ENCODE measurements at places on chromosomes 2 and 18.

- no peak for DNase-seq
These were observed 280.7 kb upstream of the ZC3H15 start for GRCh38 chr2:186205254-186205911.

DNA sequence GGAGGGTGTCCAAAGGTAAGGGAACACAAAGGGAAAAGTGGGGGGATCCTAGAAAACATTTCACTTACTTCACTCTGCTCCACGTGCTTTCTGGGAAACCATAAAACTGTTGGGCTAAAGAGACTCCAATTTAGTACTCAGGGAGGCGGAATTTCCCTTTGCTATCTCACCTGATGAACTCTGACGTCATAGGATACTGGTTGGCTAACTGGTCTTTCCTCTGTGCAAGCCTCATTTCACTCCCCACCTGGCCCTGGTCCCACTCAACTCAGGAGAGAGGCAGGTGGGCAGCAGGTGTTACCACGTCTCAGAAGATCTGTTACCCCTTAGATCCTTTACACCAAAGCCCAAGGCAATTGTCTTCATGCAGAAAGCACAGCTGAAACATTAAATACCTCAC, 51.8 kb upstream of the PMAIP1 start:
- DNase-seq = no peak

DNA sequence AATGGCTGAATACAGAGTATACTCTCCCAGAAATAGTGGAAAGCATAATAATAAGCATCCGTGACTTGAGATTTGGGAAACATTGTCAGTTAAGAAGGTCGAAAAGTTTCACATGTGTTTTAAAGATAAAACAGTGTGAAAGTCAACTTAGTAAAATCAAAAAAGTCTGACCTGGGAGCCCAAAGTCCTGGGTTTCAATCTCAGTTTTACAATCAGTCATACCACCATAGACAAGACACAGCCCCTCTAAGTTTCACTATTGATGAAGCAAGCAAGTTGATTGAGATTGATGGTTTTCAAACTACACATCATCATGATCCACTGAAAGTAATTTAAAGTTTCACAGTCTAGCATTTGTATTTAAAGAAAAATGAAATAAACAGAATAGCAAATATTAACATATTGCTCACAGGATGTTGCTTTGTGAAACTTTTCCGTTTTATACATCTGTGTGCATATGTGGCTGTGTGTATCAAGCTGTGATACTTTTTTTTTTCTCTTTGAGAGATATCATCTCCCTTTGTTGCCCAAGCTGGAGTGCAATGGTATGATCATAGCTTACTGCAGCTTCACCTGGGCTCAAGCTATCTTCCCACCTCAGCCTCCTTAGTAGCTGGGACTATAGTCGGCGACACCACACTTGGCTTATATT, 71.1 kb downstream of the PIK3C3 start:
- no peak for DNase-seq

GRCh38 chr2:124213977-124214587, 189.0 kb downstream of the CNTNAP5 start:
- DNase-seq = no peak

DNA sequence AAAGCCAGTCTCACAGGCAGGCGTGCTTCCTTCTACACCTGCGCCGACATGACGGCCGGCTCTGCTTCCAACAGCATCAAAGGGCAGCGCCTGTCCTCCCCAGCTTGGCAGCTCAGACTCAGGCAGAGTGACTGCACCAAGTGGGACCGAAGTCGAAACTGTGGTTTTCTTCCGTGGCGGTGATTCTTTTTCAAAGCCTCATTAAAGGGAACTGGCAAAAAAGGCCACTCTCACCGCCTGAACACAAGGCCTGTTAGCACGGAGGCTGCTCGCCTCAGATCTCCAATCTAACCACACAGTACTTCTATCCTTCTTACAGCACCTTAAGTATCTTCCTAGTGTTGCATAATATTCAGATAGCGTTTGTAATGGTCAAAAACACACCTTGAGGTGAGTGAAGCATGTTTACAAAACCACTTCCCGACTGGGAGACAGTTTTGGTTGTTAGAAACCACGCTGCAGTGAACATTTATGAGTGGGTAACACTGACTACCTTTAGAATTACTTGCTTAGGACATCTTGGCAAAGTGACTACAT, 236.4 kb downstream of the HDAC4 start:
- peak; percentile 93 for DNase-seq

GRCh38 chr2:36513661-36514060, 84.3 kb downstream of the FEZ2 start:
- no peak for DNase-seq

DNA sequence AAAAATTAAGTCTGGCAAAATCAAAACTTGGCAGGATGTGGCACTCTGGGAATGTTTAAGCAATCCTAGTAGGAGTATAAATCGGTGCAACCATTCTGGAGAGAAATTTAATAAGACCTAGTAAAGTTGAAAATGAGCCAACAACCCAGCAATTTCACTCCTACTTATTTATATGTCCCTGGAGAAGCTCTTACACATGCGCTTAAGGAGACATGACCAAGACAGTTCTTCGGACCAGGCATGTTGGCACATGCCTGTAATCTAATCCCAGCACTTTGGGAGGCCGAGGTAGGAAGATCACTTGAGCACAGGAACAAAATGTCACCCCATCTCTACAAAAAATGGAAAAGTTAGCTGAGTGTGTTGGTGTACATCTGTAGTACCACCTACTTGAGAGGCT, 374.6 kb upstream of the LYPD1 start:
- no peak for DNase-seq

DNA sequence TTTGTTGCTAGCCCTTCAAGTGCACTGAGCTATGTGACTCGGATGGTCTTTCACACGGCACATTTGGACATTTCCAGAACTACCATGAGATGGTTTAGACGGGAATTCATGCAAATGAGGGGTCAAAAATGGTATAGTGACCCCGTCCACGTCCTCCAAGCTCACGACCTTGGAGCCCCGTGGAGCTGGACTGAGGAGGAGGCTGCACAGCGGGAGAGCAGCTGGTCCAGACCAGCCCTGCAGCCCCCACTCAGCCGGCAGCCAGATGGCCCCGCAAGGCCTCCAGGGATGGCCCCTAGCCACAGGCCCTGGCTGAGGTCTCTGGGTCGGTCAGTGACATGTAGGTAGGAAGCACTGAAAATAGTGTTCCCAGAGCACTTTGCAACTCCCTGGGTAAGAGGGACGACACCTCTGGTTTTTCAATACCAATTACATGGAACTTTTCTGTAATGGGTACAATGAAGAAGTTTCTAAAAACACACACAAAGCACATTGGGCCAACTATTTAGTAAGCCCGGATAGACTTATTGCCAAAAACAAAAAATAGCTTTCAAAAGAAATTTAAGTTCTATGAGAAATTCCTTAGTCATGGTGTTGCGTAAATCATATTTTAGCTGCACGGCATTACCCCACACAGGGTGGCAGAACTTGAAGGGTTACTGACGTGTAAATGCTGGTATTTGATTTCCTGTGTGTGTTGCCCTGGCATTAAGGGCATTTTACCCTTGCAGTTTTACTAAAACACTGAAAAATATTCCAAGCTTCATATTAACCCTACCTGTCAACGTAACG, 88.8 kb downstream of the EPAS1 start:
- no peak for DNase-seq
